ENCODE measurements at places on chromosomes 12 and 14. TPM values are rescaled to one million over a fixed set of nuclear protein-coding genes. Genes with fewer than 3 reads are reported as not detected.

DNA sequence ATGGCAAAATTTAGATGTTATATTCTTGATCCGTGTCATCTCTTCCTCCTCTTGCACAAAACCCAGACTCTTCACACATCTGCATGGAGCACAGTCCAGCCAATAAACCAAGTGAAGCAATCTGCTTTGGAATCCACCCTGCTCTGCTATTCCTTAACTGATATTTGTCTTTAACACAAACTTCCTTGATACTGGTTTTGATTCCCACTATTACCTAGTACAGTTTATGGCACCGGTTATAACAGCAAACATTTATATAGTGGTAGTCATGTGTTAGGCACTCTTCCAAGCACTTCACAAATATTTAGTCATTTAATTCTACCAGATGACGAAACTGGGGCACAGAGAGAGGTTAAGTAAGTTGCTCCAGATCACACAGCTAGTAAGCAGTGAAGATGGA is 12.5 kb downstream of the STYK1 start:
- DNase-seq: no peak

- DNase-seq: peak; percentile 52
Observed at GRCh38 chr12:54977155-54977554, 7.4 kb downstream of the TESPA1 start.

GRCh38 chr12:53829130-53829819 is 77.5 kb upstream of the CISTR start:
- no peak for DNase-seq

DNA sequence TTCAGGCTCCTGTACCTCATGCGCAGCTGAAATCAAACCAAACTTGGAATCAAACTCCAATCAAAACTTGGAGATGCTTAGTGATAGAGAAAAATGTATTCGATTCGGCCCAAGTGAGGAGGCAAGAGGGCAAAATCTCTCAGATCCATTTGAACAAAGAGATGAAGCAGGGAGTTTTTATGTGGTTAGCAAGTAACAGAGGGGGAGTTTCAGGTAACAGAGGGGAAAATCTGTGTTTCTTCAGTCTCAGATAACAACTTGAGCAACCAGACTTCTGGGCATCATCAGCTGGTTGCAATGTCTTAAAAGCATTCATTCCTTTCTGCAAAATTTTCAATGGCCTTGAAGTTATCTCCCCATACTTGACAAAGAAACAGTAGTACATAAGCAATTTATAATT is 245.1 kb upstream of the AVPR1A start:
- no peak for DNase-seq

The TCP11L2 gene
- total RNA-seq: 2.4 TPM

The ATG2B gene
- total RNA-seq: 8.6 TPM

The MIPOL1 gene
- total RNA-seq: 6.7 TPM
